ENCODE measurements at places on chromosomes 5 and 9.

DNA sequence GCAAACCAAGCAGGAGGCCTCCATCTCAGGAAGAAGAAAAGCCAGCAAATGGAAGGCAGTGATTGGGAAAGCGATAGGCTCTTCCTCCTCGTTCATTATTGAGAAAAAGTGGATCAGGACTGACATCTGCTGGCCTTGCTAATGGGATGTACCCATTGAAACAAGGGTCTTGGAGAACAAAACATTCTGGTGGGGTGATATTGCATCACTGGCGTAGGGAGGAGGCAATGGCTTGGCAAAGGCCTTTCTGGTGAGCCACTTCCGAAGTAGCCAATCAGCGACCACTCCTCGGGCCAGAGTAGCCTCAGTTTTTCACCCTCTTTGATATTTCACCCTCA is 86.7 kb upstream of the NFIB start:
- peak; percentile 15 for DNase-seq

GRCh38 chr5:64653766-64654560 is 36.3 kb upstream of the SHISAL2B start:
- no peak for DNase-seq

GRCh38 chr5:173721601-173722232 is 105.3 kb upstream of the BOD1 start:
- no peak for DNase-seq

GRCh38 chr5:79798893-79799590 is 109.4 kb downstream of the CMYA5 start:
- no peak for DNase-seq

DNA sequence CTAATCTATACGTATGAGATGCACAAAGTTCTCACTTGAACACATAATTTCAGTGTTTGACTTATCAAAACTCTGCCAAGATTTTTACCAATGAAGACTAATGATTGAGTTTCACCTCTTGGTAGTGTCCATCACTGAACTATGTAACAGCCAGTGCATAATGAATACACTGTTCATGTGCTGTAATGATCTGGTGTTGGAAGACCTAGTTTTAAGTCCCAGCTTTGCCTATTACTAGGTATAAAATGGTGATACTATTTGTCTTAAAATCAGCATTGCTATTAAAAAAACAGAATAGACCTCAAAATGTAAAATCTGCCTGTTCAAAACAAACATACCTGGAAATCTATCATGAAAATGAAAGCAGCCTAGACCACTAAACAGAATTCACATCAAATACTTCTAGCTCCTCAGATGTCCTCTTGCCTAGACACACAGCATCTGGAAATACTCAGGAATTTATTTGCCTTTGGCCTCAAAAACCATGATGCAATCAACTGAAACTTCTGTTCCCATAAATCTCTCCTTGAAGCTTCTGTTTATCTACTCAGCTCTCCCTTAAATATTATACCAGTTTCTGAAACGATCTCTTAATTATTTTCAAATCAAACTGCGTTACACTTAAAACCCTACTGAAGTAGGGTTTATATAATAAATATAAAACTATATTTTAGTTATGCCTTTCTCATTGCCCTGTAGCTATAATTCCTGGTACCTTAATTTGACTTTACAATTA is 38.1 kb downstream of the MRPS27 start:
- DNase-seq: no peak

Data from WERI-Rb-1 (cell line).